ENCODE measurements at places on chromosomes 2 and 18.

DNA sequence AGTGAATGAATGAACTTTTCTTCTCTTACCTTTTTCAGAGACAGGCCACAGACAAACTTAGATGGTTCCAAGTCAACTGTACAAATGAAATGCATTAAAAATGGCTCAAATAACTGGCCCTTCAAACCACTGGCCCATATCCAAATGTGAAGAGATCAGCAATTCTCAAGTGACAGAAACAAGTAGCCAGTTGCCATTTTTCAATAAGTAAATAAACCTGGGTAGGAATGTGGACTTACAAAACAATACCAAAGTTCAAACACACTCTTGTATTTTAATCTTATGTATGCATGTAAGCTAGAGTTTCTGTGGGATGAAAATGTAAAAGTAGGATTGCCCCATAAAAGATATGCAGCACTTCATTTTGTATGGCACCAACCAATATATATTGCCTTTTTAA is 129.2 kb downstream of the MEP1B start:
- DNase-seq, result no peak

DNA sequence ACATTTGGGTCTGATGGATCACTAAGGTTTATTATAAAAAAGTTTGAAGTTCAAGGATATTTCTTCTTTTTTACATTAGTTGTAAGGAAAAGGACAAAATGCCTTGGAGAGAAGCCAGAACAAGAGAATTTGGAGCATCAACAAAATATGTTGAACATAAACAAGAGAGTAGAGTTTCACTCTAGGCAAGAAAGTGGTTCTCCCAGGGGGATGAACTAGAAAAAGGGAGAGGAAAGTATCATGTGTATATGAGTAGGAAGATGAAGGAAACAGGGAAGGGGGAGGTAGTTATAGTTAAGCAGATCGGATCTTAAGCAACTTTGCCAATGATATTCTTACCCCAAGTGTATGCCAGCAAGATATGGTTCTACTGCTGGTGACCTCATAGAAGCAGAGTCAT is 63.8 kb upstream of the GALNT3 start:
- no peak for DNase-seq

DNA sequence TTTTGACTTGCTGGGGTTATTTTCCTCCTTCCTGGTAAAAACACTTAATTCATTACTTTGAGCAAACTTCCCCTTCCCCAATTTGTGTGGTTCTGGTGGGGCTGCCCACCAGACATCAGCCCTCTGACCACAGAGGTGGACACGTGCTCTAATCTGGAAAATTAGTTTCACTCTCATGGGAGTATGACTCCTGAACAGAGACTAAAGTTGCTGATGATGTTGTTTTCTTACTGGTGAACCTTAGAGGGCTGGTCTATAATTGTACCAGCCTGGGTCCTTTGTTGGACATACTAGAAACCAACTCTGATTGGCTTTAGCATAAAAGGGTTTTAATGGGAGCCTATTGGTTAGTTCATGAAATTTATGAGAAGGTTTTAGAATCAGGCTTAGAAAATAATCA is 54.1 kb upstream of the ACYP2 start:
- no peak for DNase-seq

GRCh38 chr2:164847291-164847690 is 5.7 kb upstream of the COBLL1 start:
- DNase-seq, result no peak

GRCh38 chr2:88932686-88933085 is 241.2 kb downstream of the RPIA start:
- no peak for DNase-seq

- DNase-seq, result no peak
These were observed 66.3 kb downstream of the IRS1 start for GRCh38 chr2:226733189-226733858.

DNA sequence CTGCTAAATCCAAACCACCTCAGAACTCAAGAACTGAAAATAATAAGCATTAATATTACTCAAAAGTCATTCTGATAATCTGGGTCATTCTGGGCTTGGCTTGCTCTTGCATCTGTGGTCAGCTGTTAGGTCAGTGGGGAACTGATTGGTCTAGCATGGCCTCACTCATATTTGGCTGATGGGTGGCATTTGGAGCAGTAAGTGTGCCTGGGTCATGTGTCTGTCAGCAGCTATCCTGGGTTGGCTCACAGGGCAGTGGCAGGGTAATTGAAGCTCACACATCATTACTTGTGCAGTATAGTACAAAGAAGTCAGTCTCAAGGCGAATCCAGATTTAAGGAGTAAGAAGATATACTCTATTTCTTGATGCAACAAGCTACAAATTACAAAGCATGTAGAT is 9.6 kb downstream of the RPL37A start:
- no peak for DNase-seq

- DNase-seq, result no peak
These were observed 469.5 kb upstream of the SALL3 start for GRCh38 chr18:78510091-78510490.

- DNase-seq, result no peak
These were observed 72.8 kb downstream of the MEIS1 start for GRCh38 chr2:66507673-66508201.

DNA sequence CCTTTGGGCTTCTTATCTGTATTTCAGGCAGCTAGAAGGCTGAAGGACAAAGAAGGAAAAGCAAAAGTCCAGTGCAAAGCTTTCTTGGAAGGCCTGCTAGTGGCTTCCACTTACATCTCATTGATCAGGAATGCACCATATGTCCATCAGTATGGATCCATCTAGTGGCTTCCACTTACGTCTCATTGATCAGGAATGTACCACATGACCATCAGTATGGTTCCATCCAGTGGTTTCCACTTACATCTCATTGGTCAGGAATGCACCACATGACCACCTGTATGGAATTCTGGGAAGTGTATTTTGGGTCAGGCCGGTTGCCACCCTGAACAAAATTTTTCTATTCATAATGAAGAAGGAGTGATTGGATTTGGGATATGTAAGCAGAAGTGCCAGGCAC is 70.6 kb downstream of the LYPD6 start:
- no peak for DNase-seq

DNA sequence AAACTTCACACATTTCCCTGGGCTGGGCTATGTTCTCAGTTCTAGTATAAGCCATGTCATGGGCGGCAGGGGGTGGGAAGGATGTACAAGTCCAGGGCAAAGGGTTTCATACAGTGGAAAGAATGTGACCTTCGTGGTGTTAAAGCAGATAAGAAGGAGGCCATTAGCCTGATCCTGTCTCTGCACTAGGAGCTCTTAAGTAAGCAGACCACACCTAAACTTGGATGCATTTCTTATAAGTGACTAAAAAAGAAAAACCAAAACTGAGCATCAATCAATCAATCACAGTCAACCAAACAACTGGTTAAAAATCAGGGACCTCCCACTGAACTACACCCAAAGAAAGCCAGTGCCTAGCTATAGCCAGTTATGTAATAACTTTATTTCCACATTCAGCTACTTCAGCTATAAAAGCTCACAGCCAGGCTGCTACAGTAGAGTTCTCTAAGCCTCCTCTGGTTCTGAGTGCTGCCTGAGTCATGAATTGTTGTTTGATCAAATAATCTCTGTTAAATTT is 46.8 kb upstream of the RIOK3 start:
- DNase-seq, result no peak

DNA sequence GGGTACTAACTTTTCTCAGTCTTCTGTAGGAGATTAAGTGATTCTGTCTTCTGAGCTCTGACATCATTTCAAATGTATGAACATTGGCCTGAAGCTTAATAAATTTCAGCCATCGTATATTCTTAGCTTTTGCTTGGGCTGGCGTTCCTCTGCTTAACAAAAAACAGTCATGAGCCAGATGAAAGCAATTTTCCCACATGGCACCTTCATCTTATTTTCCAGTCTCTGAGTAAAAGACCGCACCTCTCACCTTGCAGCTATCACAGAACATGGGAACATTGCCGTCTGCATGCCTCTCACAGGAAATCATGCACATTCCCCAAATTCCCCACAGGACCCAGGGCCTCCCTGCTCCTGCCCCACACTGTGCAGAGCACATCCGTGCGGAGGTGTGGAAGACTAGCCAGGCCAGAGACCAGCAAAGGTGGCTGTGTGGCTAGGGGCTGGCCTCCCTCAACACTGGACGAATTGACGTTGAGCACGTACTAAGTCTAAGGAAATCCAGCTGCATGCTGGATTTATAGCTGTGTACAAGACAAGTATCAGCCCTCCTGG is 531.8 kb upstream of the ID2 start:
- DNase-seq, result no peak

DNA sequence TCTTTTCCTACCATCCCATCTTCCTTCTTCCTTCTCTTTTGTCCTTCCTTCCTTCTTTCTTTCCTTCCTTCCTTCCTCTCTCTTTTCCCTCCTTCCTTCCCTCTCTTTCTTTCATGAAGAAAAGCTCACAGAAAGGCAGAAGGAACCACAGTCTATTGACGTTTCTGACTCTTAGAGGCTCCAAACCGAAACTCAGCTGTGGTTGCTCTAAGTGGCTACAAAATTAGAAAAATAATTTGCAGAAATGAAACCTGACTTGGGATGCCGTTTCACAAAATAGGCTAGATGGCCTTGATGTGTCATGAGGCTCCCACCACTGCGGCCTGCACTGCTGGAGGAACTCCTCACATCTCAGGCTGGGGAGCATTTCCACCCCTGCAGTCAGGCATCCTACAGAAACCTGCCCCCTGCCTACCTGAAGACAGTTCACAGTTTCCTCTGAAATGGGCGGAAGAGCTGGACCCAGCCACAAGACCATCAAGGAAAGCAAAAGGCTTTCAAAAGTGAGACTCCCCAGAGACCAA is 165.6 kb downstream of the SMAD7 start:
- DNase-seq, result no peak

- no peak for DNase-seq
These were observed 151.3 kb downstream of the ZFP36L2 start for GRCh38 chr2:43075054-43075593.

- no peak for DNase-seq
These were observed at the start of gene MTCL1 for GRCh38 chr18:8705238-8705960. Gene MTCL1, plus strand, starts transcription at chr18:8705556. Its CDS starts 105 bp downstream, at chr18:8705661.

- no peak for DNase-seq
These were observed 558.6 kb upstream of the HS6ST1 start for GRCh38 chr2:128876986-128877983.

DNA sequence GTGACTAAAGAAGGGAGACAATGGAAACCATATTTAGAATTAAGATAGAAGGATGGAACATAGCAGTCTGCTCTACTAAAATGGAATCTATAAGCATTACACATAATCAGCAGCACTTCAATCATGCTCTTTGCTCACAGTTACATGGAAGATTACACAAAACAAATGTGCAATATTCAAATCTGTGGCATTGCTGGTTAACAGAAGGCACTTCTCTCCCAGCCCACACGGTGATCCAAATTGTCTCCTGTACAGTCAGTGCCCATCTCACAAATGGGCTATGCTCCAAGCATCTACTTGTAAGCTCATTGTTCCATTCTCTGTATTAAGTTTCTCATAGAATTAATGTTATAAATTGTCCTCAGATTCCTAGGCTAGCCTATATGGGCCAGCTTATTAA is 716.6 kb downstream of the NRXN1 start:
- no peak for DNase-seq

DNA sequence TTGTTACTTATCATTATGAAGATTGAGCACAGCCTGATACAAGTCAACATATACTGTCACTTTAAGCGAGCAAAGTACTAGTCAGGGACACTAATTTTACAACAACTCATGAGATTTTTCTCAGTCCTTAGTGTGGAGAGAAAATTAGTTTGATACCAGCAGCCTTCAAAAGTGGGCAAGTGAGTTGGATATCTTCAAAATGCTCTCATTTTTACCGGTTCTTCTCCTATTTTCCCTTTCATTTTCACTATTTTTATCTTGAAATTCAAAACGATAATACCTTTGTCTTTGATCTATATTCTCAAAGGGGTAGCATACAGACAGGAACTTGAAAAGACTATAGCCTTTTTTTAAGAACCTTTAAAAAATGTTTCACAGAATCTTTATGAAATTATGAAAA is 52.0 kb upstream of the UBXN4 start:
- DNase-seq, result no peak

GRCh38 chr2:223102040-223102400 is 50.0 kb downstream of the KCNE4 start:
- no peak for DNase-seq

- DNase-seq, result no peak
These were observed 156.4 kb downstream of the NCKAP5 start for GRCh38 chr2:133411857-133412256.

DNA sequence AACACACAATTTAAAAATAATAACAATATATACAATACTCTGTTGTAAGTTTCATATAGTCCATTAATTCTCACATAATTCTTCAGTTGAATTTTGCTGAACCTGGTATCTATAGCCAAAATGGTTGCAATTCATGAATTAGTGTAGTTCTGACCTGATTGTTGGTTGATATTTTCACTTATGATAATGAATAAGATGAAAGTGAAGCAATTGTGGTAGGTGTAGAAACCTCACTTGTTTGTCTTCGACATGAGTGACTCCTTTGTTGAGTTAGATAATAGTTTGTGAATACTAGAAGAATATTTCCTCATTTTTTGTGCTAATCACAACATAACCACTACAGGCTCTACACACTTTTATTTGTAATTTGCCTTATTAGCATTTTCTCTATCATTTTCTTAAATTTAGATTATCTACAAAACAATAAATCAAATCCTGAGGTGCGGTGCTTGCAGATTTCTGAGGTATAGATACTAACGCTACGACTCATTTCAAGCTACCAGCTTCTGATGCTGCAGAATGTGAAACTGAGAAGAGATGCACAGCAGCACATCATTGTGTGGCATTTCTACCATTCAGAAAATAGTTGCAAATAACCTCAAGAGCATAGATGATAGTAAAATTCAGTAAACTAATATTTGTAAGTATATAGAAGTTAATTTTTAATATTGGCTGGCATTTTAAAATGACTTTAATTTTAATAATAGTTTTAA is 117.9 kb downstream of the KCNH7 start:
- no peak for DNase-seq

- DNase-seq, result no peak
These were observed 8.8 kb upstream of the GPR39 start for GRCh38 chr2:132407784-132408183.

DNA sequence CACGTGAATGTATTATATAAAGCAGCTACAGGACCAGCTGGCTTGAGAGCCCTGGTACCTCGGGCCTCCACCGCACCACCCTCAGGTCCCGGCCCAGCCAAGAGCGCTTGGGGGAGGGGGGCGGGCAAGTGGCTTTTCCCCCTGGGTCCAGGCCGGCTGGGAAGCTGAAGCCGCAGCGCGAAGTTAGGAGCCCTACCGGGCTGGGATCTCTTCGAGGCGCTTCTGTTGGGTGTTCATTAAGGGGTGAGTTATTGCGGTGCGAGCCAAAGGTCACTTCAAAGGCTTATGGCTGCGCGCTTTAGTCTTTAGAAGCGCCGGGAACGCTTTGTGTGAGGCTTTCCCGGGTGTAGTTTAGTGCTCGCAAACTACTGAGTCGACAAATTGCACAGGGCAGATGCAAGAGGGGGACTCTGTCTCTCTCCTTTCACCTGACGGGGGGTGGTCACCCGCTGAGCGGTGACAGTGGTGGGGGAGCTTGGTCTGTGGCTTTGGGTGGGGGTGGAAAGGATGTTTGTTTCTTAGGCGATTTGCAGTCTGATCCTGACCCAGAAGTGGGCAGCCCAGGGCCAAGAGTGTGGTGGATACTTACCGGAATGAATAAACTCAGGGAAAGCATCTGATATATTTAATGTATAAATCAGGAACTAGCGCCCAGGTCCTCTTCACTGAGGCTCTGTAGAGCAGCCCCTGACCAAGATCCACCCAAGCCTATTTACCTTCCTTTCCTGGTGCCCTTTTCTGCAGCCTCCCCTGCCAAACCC is 6.0 kb downstream of the HOXD3 start:
- no peak for DNase-seq

- DNase-seq, result no peak
These were observed 82.8 kb downstream of the L3MBTL4 start for GRCh38 chr18:6331872-6332271.
